ENCODE measurements at places on chromosomes 7 and 10.
A peak's percentile ranks its signal among the peaks of the same experiment; 100 is the strongest.

DNA sequence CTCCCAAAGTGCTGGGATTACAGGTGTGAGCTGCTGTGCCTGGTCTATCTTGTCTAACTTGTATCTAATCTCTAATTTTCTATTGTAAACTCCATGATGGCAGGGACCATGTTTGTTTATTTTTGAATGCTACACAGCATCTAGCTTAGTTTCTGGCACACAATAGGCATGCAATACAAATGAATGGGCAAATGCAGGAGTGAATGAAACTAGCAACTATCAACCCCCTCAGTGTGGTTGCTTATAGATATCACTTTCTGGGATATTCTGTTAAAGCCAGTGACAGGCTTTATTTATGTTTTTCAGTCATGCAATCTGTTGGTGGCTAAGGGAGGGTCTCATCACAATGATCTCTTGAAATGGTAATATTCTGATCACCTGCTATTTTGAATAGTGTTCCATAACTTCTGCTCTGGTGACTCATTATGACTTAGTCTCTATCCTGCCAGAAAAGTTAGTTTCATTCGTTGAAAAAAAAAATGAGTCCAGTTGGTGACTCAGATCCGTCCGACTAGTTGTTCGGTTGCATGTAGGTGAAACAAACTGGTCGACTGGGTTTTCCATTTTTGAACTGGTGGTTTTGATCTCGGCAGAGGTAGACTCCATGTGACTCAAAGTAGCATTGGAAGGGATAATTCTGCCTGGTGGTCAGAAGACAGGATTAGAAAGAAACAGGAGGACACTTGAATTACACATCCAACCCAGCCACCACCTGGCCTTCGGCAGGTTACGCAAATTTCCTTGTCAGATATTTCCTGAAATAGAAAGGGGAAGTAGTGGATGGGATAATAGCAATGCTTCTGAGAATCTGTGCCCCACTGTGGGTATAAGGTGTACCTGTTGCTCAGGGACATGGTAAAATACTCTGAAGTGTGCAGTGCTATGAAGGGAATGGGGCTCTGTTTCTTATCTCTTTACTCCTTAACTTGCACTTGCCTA, 76.8 kb downstream of the GATA3 start:
- no peak for DNase-seq

DNA sequence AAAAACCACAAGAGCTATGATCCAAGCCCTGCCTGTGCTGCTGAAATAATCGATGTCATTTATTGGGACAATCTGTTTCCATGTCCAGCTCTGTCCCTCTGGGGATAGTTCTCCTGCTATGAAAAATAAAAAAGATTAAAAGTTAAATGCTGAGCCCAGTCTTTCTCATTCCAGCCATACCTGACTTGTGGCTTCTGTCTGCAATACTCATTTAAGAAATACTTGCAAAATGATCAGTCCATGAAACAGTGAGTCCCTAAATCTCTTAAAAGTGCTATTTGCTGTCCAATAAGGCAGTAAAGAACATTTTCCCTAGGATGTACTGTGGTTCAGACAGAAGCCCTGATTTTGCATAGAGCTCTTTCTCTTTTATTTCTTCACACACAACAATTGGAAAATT, 91.7 kb downstream of the SLC16A9 start:
- no peak for DNase-seq

- no peak for DNase-seq
Measured at GRCh38 chr7:3592401-3593134, 291.5 kb downstream of the SDK1 start.

DNA sequence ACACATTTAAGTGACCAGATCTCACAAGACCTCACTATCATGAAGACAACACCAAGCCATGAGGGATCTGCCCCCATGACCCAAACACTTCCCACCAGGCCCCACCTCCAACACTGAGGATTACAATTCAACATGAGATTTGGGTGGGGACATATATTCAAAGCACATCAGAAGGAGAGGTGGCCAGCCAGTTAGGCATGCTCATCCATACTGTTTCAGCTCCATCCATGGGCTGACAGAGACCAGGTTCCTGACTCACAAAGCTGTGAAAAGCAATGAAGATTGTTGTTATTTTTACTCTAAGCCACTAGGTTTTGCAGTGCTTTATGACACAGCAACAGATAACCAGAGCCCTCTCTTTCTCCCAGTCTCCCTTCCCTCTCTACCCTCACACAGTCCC, 36.0 kb downstream of the C10orf71 start:
- DNase-seq, result no peak

DNA sequence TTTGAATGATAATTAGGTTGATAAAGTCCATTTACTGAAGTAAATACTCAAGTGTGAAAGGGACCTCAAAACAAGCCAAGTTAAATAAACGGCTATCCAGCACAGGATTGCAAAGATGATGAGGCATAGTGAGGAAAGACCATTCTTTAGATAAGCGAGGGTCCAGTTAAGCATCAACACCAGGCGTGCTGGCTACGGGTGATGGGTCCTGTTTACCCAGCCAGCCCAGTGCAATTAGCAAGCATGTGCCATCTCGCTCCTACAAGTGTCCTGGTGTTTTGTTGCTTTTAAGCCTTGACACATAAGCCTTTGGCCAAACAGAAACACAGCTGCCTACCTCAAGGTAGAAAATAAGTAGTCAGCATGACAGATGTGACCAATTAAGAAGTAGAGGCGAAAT, 7.1 kb downstream of the NEBL start:
- DNase-seq, result peak; percentile 5

DNA sequence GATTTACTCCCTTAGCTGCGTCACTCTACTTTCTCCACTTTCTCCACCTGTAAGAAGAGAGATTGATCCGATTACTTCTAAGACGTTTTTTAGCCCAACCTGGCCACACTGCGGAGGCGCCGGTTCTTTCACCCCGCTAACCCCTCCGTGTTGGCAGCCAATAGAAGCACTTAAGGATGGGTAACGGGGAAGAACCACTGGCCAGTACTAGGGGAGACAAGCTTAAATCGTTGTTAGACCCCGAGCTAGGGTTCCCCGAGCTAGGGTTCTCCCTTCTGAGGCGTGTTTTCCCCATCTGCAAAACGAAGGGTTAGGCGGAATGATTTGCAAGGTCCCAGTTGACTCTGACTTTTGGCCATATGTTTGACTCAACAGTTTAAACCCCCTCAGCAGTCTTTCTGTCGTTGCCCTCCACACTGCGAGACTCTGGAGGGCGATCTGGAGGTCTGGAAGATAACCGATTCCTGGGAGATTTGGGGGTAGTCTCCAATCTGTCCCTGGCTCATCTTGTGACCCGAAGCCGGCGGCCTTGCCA, 644 bp downstream of the UMAD1 start:
- no peak for DNase-seq

DNA sequence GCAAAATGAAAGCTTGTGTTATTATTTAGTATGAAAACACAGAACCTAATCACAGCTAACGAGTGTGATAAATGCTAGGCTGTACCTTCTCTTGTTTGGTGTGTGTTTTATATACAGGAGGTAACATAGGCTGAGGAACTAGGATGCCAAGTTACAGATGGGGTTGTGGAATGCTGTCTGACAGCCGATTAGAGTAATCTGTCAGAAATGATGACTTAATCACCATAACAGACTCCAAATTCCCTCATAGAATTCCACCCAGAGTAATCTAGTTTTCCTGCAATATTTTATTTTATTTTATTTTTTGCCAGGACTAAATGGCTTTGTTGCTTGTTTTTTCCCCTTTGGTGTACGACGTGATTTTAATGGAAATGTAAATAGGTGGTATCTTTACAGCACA, 221.2 kb downstream of the CELF2 start:
- no peak for DNase-seq

DNA sequence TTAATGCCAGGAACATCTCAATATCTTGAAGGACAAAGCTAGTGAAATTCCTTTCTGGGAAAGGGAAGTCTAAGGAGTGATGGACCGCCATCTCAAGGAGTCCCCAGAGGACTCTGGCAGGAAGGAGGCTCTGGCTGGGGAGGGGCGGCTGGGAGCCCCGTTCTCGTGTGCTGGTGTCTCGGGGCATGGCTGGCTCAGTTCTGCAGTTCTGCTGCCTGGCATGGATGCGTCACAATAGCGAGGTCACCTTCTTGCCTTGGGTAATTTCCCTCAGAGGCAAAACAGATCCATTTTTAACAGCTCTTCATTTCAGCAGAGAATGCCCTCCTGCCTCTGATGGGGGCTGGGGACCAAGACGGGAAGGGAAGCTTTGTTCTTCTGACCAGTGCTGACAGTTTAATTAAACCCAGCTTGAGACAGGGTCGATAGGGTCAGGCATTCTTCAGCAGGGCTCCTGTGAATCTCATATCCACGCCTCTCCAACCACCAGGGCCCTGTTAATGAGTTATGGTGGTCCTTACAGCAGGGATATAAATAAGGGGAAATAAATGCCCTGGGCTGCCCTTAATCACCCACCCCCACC, 35.7 kb downstream of the SLIT1 start:
- DNase-seq, result no peak

DNA sequence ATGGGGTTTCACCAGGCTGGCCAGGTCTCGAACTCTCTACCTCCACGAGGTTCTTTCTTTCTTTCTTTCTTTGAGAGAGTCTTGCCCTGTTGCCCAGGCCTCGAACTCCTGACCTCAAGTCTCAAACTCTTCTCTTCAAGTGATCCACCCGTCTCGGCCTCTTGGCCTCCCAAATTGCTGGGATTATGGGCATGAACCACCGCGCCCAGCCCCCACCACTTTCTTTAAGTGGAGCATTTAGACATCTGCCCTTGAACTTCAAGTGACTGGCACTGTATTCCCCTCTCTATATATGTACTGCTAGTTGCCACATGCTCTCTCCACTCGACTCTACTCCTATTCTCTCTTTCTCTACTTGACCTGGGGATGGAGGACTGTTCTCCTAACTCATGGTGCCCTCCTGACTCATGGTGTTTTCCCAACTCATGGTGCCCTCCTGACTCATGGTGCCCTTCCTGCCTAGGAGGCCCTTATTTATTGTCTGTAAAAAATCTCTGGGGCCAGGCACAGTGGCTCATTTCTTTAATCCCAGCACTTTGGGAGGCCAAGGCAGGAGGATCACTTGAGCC, 19.3 kb upstream of the ACHE start:
- DNase-seq, result no peak

- DNase-seq, result no peak
Measured at GRCh38 chr10:115860182-115861107, 412.6 kb downstream of the GFRA1 start.

DNA sequence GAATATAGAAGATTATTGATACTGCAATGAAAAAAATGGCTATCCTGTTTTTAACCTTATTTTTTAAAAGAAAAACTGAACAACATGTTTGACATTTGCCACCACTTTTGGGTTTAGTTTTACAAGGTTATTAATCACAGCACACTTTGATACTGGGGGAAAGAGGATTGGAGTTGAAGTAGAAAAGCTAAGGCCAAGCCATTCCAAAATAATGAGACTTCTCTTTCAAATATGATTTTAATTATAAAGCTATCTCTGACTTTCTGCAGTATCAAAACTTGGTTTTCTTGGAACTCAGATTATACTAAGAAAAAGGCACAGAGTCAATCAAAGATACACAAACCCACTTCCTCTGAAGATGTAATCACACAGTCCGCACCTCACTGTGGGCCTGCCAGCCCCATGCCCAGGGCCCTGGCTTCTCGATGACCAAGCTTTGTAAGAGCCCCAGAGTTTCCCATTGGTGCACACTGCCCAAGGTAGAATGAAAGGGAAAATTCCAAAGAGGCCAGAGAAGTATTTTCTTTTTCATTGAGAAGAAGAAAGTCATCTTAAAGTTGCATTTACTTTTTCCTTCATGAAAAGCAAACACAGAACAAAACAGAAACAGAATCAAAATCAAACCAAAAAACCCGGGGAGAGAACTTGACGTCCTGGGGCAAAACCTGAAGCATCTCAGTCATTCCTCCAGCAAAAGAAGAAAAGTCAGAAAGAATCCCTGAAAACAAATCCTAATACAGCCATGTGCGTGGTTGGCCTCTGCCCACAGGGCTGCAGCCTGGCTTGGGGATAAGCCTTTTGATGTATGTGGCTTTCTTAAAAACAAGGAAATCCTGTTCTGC, 187.7 kb upstream of the KLF6 start:
- DNase-seq, result no peak

GRCh38 chr10:121695731-121696464, 97.7 kb upstream of the FGFR2 start:
- no peak for DNase-seq

- DNase-seq, result no peak
Measured at GRCh38 chr7:2244404-2244995, 2.5 kb downstream of the NUDT1 start.

DNA sequence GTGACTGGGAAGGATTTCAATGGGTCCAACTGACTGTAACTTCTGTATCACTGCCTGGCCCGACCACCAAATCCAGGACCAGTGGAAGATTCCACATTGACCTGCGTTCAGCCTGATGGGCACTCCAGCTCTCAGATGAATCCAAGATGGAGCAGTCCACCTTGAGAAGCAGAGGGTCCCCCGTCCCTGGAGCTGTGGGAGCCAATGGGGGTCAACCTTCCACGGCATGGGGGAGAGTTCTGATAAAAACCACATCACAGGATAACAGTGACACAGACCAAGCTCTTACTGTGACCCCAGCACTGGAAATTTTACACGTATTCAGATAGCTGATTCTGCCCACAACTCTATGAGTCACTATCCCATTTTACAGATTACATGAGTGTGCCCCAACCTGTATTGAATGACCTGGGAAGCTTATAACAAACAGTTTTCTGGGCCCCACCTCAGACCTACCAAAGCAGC, 11.2 kb downstream of the ZCCHC24 start:
- no peak for DNase-seq

DNA sequence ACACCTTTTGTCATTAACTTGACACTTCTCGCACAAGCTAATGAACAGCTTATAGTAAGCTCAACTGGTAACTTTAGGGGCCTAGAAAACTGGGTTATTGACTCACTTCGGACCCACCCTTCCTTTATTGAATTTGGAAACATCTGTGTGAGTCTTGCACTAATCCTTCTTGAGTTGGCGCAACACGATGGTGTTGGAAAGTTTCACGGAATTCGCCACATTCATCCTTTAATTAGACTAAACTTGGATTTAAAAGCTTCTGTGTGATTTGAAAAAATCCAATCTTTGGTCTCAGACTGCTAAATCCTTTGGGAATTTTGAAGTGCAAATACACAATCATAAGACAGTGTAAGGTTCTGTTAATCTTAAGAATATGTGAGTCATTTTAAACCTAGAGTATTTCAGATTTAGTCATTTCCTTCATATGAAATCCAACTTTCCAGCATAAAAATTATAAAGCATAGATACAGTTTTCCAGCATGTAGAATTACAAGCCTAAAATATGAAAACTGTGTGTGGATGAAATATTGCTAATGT, 15.1 kb downstream of the FZD8 start:
- no peak for DNase-seq

- DNase-seq, result no peak
Measured at GRCh38 chr7:2299131-2299829, 15.0 kb downstream of the SNX8 start.

GRCh38 chr7:88117325-88117724, 102.5 kb downstream of the SRI start:
- no peak for DNase-seq
